ENCODE measurements at places on chromosomes 12 and 14. TPM values are rescaled to one million over a fixed set of nuclear protein-coding genes. Genes with fewer than 3 reads are reported as not detected.

CLEC9A gene
- total RNA-seq = 0.27 TPM

SELPLG gene
- 2.9 TPM for total RNA-seq

RGS6 gene
- total RNA-seq = 13.5 TPM

CEBPE gene
- not detected for total RNA-seq

CLEC7A gene
- 5.1 TPM for total RNA-seq

SSTR1 gene
- total RNA-seq = 3.2 TPM

All from camera-type eye (tissue), 1 donor.